ENCODE measurements at places on chromosomes 1 and 21. TPM values are rescaled to one million over a fixed set of nuclear protein-coding genes. Genes with fewer than 3 reads are reported as not detected.
A peak's percentile ranks its signal among the peaks of the same experiment; 100 is the strongest.

DNA sequence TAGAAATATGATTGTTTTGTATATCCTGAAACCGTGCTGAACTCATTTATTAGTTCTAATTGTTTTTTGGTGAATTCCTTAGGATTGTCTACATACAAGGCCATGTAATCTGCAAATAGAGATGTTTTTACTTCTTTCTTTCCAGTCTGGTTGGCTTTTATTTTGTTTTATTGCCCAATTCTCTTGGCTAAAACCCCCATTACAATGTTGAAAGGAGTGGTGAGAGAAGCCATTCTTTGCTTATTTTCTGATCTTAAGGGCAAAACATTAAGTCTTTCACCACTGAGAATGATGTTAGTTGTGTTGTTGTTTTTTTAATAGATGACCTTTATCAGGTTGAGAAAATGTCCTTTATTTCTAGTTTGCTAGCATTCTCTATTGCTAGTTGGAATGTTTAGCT lies 157.3 kb downstream of the NTMT2 start:
- H3K27ac ChIP-seq, result no peak overlapping the region
- H3K36me3 ChIP-seq, result no peaks in the 10 kb centered on the region
- no peak overlapping the region for H3K4me3 ChIP-seq
- no peaks in the 10 kb centered on the region for H3K27me3 ChIP-seq
- DNase-seq, result no peak
- peaks cover 2% of the 10 kb centered on the region for H3K4me1 ChIP-seq

DNA sequence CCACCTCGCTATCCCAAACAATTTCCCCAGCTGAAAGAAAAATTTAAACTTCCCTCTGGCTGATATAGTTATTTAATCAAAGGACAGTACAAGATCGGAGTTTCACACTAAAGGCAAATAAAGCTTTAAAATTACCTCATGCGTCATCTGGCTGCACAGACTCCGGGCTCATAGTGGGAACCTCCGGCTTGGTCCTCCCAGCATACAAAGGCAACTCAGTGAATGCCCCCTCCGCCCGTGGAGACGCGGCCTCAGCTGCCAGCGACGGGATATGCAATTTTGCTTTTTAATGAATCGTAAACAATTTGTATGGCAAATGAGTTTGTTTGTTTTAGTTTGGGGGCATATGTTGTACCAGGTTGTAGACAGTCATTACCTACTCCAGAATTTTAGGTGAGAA lies 214.6 kb upstream of the NFIA start:
- no peak overlapping the region for H3K4me3 ChIP-seq
- H3K27me3 ChIP-seq, result no peaks in the 10 kb centered on the region
- no peaks in the 10 kb centered on the region for H3K4me1 ChIP-seq
- no peak overlapping the region for H3K27ac ChIP-seq

GRCh38 chr1:196611873-196612272 lies 3.6 kb upstream of the KCNT2 start:
- no peaks in the 10 kb centered on the region for H3K27me3 ChIP-seq
- H3K36me3 ChIP-seq, result no peaks in the 10 kb centered on the region
- DNase-seq, result no peak

The FAM167B gene
- total RNA-seq, result 5.3 TPM

The CA6 gene
- not detected for total RNA-seq

DNA sequence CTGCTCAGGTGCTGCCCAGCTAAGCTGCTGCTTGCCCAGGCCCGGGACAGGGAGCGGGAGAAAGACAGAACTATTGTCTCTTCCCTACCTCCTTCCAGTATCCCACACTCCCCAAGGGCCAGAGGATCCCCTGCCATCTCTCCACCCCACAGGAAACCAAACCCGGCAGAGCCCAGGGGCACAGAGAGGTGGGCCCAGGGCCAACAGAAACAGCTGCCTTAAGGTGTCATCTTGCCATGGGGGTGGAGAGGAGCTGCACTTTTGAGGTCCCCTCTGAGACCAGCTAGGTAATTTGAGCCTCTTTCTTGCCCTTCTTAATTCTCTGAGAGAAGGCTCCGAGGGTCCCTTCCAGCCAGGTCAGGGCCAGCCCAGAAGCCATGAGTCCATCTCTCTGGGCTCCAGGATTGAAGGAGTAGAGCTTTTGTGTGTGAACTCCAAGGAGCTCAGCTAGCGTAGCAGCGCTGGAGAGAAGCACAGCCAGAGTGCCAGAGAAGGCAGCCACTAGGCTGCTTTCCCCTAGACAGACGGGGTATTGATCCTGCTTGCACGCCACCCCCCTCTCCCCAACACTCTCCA lies 9.7 kb upstream of the GPR61 start:
- H3K4me1 ChIP-seq, result peaks cover 3% of the 10 kb centered on the region
- no peaks in the 10 kb centered on the region for H3K36me3 ChIP-seq
- no peaks in the 10 kb centered on the region for H3K27me3 ChIP-seq
- no peak for DNase-seq
- no peak overlapping the region for H3K4me3 ChIP-seq

The APP gene
- 211 TPM for total RNA-seq

DNA sequence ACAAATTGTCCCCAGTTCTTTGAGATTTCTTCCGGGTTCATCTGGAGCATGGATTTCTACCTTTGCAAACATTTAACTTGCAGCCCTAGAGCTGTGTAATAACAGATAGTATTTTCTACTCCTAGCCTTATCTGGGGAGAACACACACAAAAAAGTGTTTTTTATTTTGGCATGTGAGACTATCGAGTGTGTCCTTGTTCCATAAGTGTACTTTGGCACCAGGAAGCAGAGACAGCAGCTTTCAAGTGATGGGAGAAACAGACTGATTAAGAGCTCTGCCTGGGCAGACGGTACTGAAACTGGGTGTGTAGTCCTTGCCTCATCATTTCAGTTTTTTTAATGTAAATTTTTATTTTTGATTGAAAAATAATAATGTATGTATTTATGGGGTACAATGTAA lies 297.4 kb downstream of the ST6GALNAC3 start:
- H3K4me3 ChIP-seq, result no peak overlapping the region
- no peak overlapping the region for H3K27ac ChIP-seq
- no peaks in the 10 kb centered on the region for H3K36me3 ChIP-seq
- no peaks in the 10 kb centered on the region for H3K27me3 ChIP-seq
- DNase-seq, result no peak

DNA sequence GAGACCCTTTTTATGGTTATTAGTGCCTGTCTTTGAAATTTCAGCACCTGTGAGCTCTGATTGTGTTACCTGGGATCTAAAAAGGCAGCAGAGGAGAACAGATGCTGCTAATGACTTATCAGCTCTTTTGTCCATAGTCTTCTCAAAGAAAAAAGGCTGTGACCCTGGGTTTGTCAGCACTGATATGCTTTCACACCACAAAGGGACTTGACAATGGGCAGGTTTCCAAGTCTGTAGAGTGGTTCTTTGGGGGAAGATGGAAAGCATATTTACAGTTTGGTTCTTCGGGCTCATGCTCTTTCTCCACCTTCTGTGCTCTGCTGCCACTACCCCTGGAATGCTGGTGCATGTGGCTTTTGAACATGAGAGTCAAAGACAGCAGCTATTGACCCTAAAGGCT lies 32.0 kb downstream of the DNAJC6 start:
- no peaks in the 10 kb centered on the region for H3K36me3 ChIP-seq
- no peaks in the 10 kb centered on the region for H3K27me3 ChIP-seq
- no peaks in the 10 kb centered on the region for H3K4me1 ChIP-seq

- no peak overlapping the region for H3K27ac ChIP-seq
- no peak overlapping the region for H3K4me3 ChIP-seq
- no peaks in the 10 kb centered on the region for H3K4me1 ChIP-seq
- no peaks in the 10 kb centered on the region for H3K36me3 ChIP-seq
- no peak for DNase-seq
Measured at GRCh38 chr1:104125266-104125665, 375.6 kb downstream of the AMY1C start.

- H3K27ac ChIP-seq, result peak overlapping the region; percentile 72
- no peaks in the 10 kb centered on the region for H3K27me3 ChIP-seq
- H3K36me3 ChIP-seq, result no peaks in the 10 kb centered on the region
- H3K4me3 ChIP-seq, result no peak overlapping the region
- H3K4me1 ChIP-seq, result peaks cover 22% of the 10 kb centered on the region
Measured at GRCh38 chr1:32759997-32760623, 57.0 kb downstream of the YARS1 start.

DNA sequence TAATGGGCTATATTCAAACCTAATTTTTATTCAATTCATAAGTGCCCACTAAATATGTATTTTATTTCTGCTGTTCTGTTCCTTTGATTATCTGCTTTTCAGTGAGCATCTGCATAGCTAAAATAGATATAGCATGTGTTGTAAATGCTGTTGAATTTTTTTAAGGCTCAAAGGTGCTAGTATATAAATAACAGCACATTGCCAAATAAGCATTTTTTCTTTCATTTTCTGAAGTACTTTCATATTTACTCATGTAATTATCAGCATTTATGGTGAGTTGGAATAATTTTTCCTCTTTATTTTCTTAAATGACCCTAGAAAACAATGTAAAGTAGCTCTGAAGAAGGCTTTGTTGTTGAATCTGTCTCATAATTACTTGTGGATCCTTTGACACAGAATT lies 69.6 kb upstream of the B3GALT2 start:
- no peaks in the 10 kb centered on the region for H3K36me3 ChIP-seq
- no peak overlapping the region for H3K27ac ChIP-seq
- no peak overlapping the region for H3K4me3 ChIP-seq
- no peak for DNase-seq
- H3K4me1 ChIP-seq, result no peaks in the 10 kb centered on the region

DNA sequence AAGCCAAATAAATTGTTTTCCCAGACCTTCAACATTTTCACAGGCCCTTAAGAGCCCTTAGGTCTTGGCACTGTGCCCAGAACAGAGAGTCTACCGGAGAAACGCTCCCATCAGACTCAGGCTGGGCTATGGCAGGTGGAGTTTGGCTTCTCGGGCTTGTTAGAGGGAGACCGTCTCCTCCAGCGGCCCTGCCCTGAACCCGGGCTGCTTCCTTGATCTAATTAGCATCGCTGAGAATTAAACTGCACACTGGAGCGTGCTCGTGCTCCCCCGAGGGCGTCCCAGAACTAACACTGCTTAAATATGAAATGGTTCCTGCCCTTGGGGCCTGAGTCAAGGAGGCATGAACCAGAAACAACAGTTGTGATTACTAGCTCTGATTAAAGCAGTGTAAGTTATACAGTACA lies 634.4 kb downstream of the MATN1 start:
- H3K27me3 ChIP-seq, result no peaks in the 10 kb centered on the region
- no peak for DNase-seq
- H3K36me3 ChIP-seq, result no peaks in the 10 kb centered on the region
- no peak overlapping the region for H3K4me3 ChIP-seq
- peaks cover 5% of the 10 kb centered on the region for H3K4me1 ChIP-seq
- H3K27ac ChIP-seq, result no peak overlapping the region

- no peaks in the 10 kb centered on the region for H3K36me3 ChIP-seq
- no peak for DNase-seq
- H3K4me1 ChIP-seq, result no peaks in the 10 kb centered on the region
- no peaks in the 10 kb centered on the region for H3K27me3 ChIP-seq
Measured at GRCh38 chr1:227828786-227829185, 13.3 kb downstream of the PRSS38 start.

GRCh38 chr1:242745079-242745478 lies 220.6 kb upstream of the PLD5 start:
- no peaks in the 10 kb centered on the region for H3K36me3 ChIP-seq
- no peak for DNase-seq

DNA sequence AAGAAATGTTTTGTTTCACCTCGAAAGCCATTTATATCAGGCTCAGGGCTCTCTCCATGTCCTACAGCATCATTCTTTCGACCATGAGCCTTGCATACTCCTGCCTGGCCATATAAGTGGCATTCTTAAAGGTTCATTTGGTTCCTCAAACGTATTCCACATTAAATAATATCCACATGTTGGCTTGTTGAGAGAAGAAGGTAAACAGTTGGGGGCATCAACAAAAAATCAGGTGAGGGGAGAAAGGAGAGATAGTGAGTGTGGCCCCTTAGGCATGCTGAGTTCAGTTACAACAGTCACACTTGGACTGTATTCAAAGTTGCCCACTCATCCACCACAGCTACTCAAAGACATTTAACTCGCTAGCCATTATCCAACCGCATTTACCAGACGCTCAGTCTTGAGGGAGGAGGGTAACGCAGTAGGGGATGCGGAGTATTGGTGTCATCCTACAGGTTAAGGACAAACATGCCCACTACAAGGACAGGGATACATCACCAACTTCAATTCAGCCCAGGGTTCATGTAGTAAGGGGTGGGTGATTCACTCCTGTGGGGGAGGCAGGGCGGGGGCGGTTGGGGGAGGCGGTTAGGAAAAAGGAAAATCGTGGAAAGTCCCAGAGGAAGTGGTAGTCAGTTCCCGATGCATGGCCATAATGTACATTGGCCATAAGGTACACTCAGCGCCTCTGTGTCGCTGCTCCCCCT lies 1.4 kb downstream of the ZNF697 start:
- H3K36me3 ChIP-seq, result no peaks in the 10 kb centered on the region
- no peak for DNase-seq
- H3K4me1 ChIP-seq, result peaks cover 8% of the 10 kb centered on the region

GRCh38 chr1:18632783-18633421 lies 2.3 kb downstream of the PAX7 start:
- H3K4me3 ChIP-seq, result no peak overlapping the region
- H3K27ac ChIP-seq, result no peak overlapping the region
- no peaks in the 10 kb centered on the region for H3K27me3 ChIP-seq
- H3K36me3 ChIP-seq, result no peaks in the 10 kb centered on the region
- DNase-seq, result no peak

- no peak for DNase-seq
- no peaks in the 10 kb centered on the region for H3K36me3 ChIP-seq
- H3K4me3 ChIP-seq, result no peak overlapping the region
- no peak overlapping the region for H3K27ac ChIP-seq
- H3K4me1 ChIP-seq, result no peaks in the 10 kb centered on the region
Measured at GRCh38 chr1:98374098-98374497, 287.4 kb upstream of the SNX7 start.

The RIIAD1 gene
- 0.60 TPM for total RNA-seq

The COL11A1 gene
- 0.35 TPM for total RNA-seq

- H3K27ac ChIP-seq, result no peak overlapping the region
- DNase-seq, result no peak
- H3K36me3 ChIP-seq, result no peaks in the 10 kb centered on the region
- no peak overlapping the region for H3K4me3 ChIP-seq
- no peaks in the 10 kb centered on the region for H3K4me1 ChIP-seq
Measured at GRCh38 chr1:230050973-230051735, 15.9 kb upstream of the GALNT2 start.

- H3K36me3 ChIP-seq, result no peaks in the 10 kb centered on the region
- H3K27me3 ChIP-seq, result no peaks in the 10 kb centered on the region
- H3K27ac ChIP-seq, result no peak overlapping the region
- H3K4me3 ChIP-seq, result no peak overlapping the region
- DNase-seq, result peak; percentile 11
Measured at GRCh38 chr1:33275195-33275594, 18.9 kb downstream of the ZNF362 start.

GRCh38 chr1:93770640-93771039 lies 89.0 kb upstream of the BCAR3 start:
- peaks cover 12% of the 10 kb centered on the region for H3K4me1 ChIP-seq
- H3K27ac ChIP-seq, result no peak overlapping the region
- H3K27me3 ChIP-seq, result no peaks in the 10 kb centered on the region
- no peak for DNase-seq
- no peak overlapping the region for H3K4me3 ChIP-seq
